ENCODE measurements at places on chromosomes 7 and 10.

- no peak for DNase-seq
Observed at GRCh38 chr7:36710186-36710791, 14.0 kb downstream of the AOAH start.

- no peak for DNase-seq
Observed at GRCh38 chr7:141234335-141235105, 160.7 kb downstream of the TMEM178B start.

DNA sequence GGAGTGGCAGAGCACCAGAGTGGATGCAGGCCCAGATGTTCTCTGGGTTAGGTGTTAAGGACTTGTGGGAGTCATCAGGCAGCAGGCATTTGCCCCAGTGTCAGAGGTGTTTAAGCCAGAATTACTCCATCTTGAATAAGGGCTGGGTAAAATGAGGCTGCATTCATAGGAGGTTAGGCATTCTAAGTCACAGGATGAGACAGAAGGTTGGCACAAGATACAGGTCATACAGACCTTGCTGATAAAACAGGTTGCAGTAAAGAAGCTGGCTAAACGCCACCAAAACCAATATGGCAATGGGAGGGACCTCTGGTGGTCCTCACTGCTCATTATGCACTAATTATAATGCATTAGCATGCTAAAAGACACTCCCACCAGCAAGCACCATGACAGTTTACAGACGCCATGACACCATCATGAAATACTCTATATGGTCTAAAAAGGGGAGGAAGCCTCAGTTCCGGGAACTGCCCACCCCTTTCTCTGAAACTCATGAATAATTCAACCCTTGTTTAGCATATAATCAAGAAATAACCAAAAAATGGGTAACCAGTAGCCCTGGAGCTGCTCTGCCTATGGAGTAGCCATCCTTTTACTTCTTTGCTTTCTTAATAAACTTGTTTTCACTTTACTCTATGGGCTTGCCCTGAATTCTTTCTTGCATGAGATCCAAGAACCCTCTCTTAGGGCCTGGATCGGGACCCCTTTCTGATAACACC is 882 bp upstream of the LRRC61 start:
- no peak for DNase-seq

GRCh38 chr7:28533267-28533666 is 120.9 kb downstream of the CREB5 start:
- no peak for DNase-seq

DNA sequence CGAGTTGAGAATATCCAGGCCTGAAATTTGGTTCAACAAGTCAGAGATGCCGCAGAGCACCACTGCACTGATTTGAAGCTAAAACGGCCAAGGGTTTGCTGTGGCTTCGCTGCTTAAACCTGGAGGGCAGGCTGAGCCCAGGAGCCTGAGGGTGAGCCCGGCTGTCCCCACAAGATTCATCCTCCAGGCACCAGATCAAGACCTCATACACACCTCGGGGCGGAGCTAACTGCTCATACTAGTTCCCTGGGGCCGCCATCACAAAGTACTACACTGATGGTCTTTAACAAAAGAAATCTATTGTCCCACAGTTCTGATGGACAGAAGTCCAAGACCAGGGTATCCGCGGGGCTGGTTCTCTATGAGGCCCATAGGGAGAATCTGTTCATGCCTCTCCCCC is 16.9 kb upstream of the TRIM56 start:
- DNase-seq: no peak

DNA sequence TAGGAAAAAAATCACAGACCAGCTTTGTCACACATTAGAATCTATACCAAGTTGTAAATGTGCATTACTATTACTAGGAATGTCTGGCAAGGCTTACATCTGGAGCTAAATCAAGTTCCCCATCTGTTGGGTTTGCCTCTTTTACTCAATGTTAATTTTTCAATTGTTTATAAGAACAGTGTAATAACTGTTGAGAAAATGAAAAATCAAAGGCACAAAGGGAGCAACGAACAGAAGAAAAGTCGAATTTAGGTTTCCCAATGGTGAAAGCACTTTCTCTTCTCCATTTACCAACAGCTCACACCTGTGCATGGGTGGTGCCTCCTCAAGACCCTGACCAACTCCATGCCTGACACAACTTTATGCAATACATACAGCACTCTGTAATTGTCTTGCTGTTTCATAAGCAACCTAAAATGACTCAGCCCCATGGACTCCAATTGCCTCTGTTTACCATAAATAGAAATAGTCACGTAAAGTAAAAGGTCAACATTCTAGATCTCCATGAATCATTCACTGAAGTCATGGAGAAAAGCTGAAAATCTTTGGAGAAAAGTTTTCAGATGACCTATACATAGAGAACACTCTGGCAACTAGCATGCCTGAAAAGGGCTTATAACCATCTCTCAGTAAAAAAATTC is 95.5 kb upstream of the KCNIP2 start:
- DNase-seq: peak; percentile 38

GRCh38 chr10:49350846-49351532 is 44.9 kb downstream of the DRGX start:
- DNase-seq: no peak

- no peak for DNase-seq
Observed at GRCh38 chr10:71534568-71535194, 138.0 kb downstream of the CDH23 start.

GRCh38 chr10:119250641-119251314 is 43.4 kb downstream of the GRK5 start:
- no peak for DNase-seq

- DNase-seq: no peak
Observed at GRCh38 chr10:44356139-44357022, 28.5 kb downstream of the CXCL12 start.

DNA sequence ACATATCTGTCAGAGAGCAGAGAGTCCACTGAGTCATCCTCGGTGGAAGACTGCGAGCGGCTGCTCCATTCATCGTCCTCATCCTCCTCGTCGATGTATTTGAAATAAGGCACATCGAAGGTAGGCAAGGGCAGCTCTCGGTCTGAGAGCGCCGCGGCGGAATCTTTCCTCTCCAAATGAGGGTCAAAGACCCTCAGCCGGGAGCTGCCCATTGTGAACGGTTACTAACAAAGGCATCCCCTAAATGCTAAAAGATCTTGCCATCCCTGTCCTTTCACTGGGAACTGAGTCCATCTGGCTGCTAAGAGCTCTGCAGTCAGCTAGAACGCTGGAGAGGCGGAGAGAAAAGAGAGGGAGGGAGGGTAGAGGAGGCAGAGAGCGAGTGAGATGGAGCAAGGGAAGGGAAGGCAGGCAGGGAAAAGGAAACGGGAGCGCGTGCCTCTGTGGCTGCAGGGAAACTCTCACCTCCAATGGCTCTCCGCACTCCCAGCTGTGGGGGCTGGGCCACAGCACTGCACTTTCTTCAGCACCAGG is 163.4 kb downstream of the RAPGEF5 start:
- DNase-seq: no peak

GRCh38 chr7:129664029-129665012 is 52.8 kb downstream of the NRF1 start:
- DNase-seq: no peak

DNA sequence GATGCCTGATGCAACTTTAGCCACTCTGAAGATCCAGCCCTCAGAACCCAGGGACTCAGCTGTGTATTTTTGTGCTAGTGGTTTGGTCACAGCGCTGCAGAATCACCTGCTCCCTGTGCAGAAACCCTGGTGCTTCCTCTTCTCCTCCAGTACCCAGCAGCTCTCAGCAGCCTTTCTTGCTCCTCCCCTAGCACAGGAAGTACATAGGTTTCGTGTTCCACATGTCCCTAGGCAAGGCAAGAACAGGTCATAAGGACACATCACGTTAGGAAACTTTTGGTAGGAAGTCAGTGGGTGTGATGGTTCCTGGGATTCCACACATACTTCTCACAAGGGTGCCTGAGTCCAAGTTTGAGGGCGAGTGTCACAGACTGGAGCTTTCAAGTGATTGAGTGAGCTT is 167.9 kb upstream of the PRSS1 start:
- peak; percentile 82 for DNase-seq

- no peak for DNase-seq
Observed at GRCh38 chr10:17993361-17993760, 41.6 kb downstream of the SLC39A12 start.

DNA sequence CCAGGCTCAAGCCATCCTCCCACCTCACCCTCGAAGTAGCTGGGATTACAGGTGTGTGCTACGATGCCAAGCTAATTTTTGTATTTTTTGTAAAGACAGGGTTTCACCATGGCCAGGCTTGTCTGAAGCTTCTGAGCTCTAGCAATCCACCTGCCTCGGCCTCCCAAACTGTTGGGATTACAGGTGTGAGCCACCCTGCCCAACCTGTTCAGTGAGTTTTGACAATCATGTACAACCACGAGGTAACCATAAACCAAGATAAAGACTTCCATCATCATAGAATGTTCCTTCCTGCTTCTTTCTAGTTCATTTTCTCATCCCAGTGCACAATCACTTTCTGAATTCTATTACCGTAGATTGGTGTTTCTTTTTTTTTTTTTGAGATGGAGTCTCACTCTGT is 30.5 kb upstream of the MKRN1 start:
- DNase-seq: no peak

- DNase-seq: no peak
Observed at GRCh38 chr7:18824157-18824556, 293.3 kb downstream of the TWIST1 start.

DNA sequence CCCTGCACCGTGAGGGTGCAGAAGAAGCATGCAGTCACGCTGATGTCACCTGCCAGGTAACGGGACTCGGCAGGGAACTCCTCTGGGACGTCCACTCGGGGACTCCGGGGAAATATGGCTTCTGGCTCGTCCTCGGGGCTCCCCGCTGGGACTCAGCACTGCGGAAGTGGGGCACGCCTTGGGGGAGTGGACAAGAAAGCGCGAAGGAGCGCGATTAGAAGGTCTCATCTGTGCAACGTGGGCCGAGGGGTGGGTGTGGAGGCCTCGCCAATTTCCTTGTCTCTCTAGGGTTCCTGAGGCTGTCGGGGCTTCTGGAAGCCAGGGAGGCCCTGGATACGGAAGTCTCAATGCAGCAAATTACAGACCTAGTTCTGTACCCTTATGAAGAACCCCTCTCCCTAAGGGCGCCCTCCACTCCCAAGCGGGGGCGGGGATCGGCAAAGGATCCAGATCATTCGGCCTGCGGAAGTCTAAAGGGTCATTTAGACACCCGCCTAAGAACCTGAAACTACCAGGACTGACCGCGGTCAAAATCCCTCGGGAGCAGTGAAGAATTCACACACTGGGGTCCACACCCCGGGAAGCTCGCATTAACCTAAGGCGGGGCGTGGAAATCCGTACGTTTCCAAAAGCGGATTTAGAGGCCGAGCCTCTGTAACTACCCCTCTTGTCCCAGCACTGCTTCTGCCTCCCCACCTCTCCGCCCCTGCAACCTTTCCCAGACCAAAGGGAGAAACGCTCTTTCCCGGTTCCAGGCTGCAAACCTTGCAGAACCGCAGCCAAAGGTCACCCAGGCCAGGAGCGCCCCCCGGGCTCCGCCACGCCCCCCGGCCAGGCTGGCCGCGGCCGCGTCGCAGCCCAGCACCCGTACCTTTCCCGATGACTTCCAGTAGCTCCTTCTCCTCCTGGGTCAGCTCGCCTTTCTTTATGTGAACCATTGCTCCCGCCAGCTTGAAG is 640 bp downstream of the ANKMY2 start:
- DNase-seq: no peak

DNA sequence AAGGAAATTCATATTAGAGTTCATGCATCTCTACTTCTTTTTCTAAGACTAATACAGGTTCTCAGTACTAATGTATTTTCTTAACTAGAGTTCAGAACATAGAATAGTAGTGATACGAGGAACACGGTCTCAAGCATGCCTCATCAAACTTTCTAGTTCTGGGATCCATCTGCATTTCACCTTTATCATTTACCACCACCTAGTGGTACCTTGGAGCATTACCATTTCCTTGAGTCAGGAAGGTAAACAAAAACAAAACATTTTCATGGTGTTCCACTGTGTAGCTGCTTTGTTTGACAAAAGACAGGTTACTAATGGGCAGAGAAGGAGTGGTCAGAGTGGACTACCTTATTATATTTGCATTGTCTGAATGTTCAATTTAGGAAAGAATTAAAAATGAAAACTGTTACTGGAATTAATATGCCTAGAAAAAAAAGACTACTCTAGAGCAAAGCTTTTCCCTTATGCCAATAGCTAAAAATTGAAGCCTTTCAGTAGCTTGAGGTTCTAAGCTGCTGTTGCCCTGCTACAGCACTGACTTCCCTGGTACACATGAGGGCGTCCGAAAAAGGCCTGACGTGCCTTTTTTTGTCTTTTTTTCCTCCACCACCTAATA is 44.5 kb downstream of the STARD3NL start:
- peak; percentile 29 for DNase-seq

GRCh38 chr10:114391599-114391998 is 12.7 kb downstream of the AFAP1L2 start:
- no peak for DNase-seq

- DNase-seq: no peak
Observed at GRCh38 chr7:3616306-3616705, 315.3 kb downstream of the SDK1 start.

GRCh38 chr10:113020838-113021237 is 70.8 kb downstream of the TCF7L2 start:
- DNase-seq: no peak

- no peak for DNase-seq
Observed at GRCh38 chr7:351256-351655, 61.3 kb downstream of the FOXL3 start.

DNA sequence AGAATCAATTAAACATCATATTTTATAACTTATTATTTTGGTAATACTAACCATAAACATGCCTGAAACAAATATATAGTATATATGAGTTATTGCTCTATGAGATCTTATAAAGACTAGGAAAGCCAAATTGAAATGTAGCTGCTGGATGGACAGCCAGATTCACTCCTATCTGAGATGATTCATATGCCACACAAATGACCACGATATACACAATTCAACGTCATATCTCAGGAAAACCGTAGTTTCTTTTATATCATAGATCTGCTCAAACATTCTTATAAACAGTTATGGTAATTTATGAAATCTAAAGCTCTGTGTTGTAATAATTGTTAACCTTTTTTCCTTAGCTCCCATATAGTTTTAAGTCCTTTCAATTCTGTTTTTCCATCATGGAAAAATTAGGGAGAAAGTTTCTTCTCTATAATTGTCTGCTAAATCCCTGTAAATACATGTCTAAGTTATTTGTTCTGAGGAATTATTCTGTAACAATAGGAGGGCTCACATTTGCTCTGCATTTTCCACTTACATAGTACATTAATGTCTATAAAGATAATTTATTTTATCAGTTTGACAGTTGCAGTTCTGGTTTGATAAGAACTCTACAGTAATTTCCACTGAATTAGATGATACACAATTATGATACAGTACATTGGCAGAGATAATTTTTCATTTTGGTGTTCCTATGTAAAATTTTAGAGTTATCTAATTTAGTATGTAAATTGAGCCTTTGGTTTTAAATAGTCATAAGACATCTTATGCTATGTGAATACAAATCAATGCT is 42.7 kb downstream of the GNAT3 start:
- DNase-seq: no peak

- no peak for DNase-seq
Observed at GRCh38 chr10:98910048-98910447, 325.6 kb downstream of the HPSE2 start.

GRCh38 chr10:7119325-7120015 is 291.4 kb downstream of the SFMBT2 start:
- no peak for DNase-seq
